ENCODE measurements at places on chromosomes 12 and 14.

DNA sequence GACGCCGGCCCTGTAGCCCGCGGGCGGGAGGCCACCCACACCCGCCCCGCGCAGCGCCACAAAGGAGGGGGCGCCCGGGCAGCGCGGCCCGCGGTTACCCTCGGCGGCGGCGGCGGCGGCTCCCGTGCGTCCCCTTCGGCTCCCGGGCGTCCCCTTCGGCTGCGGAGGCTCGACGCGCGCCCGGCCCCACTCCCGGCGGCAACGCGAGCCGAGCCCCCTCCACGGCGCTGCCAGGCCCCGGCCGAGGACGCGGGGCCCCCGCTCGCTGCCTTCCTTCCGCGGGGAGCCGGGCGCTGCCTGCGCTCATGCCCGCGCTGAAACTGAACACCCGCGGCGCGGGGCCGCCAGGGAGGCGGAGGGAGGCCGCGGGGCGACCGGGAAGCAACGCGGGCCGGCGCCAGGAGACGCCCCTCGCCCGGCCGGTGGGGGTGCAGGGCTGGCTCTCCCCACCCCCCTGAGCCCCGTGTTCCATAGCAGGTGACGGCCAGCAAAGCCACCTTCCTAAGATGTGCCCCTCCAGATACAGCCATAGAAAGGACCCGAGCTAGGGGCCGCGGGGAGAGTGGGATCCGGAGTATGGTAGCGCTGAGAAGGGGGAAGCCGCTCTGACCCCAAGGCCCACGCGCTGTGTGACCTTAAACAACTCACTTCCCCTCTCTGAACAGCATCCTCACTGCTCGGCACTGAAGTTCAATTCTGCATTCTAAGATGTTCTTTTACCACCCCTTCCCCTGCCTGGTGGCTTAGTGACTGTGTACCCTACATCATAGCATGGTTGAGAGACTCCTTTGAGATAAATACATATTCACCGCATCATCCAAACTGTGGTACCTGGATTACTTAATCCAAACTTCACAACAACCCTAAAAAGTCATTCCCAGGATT lies 42.8 kb downstream of the KDM2B start:
- no peak for DNase-seq

DNA sequence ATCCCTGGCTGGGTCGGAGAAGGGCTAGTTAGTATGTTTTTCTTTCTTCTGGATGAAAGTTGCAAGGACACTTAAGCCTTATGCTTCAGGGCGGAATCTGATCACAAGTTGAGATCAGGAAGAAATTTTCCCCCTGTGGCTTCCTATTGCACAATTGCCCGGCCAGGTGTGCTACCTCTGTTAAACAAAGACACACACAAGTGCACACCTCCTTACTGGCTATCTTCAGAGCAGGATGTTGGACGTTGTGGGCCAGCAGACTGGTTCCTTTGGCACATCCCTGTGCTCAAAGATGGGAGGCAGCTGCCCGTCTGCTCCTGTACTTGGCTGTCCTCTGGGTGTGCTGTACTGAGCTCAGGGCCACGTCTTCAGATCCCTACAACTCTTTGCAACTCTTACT lies 19.1 kb downstream of the ETV6 start:
- DNase-seq = no peak

- DNase-seq = no peak
These were observed 8.7 kb upstream of the NIN start for GRCh38 chr14:50839691-50840090.

- no peak for DNase-seq
These were observed 8.1 kb downstream of the OR10G2 start for GRCh38 chr14:21626491-21627230.

DNA sequence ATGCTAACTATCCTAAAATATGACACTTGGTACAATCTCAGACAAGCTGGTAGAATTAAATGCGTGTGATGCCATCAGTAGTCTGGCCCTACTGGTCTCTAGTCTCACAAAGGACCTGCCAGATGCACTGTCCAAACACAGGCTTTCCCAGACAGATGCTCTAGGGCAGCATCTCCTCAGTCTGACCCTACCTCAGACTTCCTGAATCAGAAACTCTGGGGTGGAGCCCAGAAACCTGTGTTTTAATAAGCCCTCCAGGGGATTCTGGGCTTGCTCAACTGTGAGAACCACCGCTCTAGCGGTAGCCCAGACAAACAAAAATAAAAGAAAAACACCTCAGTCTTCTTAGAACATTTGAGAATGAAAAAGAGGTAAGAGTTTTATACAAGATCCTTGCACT lies 48.0 kb downstream of the BDKRB1 start:
- DNase-seq = no peak

DNA sequence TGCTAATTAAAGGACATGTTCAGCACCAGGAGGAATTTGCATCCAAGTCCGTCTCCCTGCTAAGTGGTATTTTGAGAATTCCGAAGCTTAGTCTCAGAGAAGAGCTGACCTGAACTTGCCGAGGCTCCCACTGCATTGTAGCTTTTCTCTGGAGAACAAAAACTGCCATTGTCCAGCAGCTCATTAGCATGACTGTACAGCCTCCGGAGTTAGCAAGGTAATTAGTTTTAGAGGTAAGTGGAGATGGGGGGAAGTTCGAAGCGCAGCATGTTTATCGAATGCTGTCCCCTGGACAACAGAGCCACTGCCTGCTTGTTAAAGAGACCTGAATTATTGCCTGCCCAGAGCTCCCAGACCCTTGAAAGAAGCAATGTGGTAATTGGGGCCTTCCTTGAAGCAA lies 160.3 kb upstream of the PELI2 start:
- DNase-seq = no peak

DNA sequence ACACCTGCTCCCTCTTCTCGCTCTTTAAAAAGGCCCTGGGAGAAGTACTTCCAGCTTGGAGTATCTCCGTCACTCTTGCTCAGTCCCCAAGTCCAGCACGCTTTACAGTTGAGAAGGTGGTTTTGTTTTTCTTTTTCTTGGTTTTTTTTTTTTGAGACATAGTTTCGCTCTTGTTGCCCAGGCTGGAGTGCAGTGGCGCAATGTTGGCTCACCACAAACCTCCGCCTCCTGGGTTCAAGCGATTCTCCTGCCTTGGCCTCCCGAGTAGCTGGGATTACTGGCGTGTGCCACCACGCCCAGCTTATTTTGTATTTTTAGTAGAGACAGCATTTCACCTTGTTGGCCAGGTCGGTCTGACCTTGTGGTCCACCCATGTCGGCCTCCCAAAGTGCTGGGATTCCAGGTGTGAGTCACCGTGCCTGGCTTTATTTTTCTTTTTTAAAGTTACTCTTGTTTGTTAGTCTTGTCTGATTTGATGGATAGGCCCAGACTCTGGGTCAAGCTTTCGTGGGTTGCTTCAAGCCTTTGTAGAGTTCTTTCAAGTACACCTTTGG lies 1.9 kb downstream of the TDRD9 start:
- no peak for DNase-seq

- DNase-seq = no peak
These were observed 13.1 kb upstream of the CARMIL3 start for GRCh38 chr14:24038686-24039085.

GRCh38 chr12:49227713-49228112 lies 37.2 kb upstream of the TUBA1C start:
- no peak for DNase-seq

DNA sequence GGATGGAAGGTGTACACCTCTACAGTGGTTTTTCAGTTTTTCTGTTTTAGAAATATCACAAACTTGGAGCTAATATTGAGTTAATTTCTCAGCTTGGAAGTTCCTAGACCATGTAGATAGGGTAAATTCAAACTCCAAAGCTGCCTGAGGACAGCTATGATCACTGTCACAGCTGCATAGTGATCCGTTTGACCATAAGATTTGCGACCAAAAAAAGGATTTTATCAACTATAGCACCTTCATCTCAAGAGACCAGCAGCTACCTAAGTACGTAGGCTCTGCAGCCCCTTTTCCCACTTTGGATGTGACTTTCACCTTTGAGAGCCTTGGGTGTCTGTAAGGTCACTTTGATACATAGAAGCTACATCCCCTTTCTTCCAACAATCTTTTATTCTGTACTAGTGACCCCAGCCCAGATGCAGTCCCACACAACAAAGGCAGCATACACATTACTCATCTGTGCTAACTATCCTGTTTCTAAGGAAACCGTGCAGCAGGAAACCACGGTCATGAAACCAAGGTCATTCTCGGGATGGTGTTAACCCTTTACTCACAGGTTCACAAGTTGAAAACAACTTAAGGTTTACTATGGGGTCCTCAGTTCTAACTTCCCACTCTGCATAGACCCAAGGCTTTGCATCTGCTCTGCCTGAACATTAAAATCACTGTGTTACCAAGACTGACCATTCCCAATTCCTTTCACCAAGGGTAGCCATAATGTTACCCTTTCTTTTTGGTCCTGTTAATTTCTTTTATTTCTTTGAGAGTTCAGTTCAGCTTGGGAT lies 75.4 kb downstream of the IFT81 start:
- no peak for DNase-seq

DNA sequence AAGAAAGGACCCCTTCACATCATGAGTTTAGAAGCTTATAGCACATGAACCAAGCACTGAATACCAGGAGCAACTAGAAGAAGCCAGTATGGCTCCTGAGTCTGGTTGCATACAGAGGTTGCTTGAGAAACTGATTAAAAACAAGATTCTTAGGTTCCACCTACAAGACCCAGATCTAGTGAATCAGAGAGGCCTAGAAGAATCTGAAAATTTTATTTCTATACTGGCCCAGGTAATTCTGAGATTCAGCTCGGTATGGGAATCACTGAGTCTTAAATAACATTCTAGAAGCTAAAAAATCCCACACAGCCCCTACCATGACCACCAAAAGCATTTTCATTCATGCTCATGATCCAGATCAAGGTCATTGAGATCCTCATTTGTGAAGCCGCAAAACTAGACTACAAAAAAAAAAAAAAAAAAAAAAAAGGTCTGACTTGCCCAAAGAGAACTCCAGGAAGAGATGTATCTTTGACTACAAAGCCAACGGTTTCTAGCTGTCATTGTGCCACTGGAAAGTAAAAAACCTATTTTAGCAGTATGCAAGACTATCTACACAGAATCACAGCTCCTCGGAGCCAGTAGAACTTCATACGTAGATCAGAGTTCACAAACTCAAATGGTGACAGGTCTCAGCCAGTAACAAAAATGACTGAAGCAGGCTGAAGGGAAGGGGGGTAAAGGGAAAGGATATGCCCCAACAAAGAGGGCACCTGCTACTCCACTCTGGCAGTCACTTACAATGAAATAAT lies 168.4 kb upstream of the EGLN3 start:
- DNase-seq = no peak
